ENCODE measurements at places on chromosomes 3 and 15.

GRCh38 chr3:54957711-54958110 lies 29.9 kb upstream of the LRTM1 start:
- no peak for DNase-seq

- DNase-seq: no peak
Measured at GRCh38 chr3:128170866-128171516, 17.7 kb downstream of the EEFSEC start.

DNA sequence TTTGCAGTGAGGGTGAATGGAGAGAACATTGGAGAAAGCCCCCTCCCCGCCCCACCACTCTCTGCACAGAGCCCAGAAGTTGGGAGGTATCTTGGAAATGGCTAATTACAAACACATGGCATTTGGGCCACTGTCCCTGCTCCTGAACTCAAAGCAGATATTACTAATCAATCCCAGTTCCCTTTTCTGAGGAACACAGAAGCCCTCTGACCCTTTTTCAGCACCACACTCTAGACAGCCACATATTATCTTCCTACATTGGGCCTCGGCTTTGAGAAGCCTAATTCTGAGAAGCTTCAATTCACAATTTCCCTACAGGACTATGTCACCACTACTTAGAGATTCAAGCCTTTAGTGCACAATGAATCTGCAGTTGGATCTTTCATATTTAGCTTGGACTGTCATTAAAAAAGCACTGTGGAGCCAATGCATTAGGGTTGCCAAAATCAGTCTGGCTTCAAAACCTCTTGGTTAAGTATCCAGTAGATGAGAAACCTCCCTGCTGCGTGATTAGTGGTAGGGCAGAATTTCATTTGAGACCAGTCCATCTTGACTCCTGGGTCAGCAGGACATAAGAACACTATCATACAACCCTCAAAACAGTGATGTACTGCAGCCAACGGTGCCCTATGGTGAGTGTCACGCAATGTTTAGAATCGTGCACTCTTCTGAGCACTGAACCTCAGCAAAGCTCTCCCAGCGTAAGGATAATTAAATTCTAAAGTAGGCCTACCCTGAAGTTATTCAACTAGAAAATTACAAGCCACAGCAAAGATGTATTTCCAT lies 26.1 kb downstream of the MGLL start:
- DNase-seq: no peak

GRCh38 chr3:171821044-171821443 lies 10.8 kb upstream of the PLD1 start:
- no peak for DNase-seq

GRCh38 chr3:76561494-76562236 lies 478.2 kb upstream of the ROBO2 start:
- no peak for DNase-seq

DNA sequence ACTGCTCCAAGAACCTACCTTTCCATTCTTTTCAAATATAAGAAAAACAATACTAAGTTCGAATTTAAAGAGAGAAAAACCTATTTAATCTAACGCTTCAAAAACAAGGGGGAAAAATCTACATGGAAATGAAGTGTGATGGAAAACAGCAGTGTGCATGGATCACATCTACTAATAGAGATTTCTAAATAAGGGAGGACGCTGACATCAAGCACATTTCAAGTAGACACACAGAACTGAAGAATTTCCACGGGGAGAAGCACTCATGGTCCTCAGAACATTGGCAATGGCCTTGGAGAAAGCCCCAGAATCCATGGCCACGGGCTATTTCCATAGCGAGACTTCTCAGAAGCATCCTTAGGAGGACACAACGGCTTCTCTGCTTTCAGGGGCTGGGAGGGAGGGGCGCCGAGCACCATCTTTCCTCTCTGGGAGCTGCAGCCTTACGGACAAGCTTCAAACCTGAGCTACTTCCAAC lies 1.0 kb downstream of the TASOR start:
- DNase-seq: no peak

DNA sequence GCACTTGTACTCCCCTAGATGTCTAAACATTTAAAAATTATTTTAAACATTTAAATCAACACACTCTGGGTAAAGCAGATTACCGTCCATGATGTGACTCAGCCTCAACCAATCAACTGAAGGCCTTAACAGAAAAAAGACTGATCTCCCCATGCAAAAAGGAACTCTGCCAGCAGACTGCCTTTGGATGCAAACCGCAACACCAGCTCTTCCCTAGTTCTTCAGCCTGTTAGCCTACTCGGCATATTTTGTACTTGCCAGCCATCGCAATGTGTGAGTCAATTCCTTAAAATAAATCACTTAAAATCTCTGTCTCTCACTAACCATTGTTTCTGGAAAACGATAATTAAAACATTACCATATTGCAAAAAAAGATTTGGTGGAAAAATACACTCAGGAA lies 375.9 kb downstream of the RSL24D1 start:
- no peak for DNase-seq

DNA sequence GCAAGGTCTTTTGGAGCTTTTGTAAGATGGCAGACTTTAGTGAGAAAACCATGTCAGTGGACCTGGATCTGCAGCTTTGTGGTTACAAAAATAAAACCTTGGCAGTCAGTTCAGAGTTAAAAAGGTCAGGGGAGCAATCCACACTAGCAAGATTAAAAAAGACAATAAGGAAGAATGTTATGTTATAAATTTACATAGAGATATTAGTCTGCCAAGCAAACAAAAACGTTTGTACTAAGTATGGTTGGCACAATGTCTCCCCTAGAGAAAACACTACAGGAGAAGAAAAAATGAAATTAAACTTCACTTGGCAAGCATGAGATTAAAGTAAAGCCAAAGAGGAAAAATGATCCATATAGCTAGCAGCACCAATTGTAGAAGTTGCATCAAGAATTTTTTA lies 205.0 kb downstream of the LSAMP start:
- DNase-seq: no peak

- no peak for DNase-seq
Measured at GRCh38 chr3:179961703-179962078, 75.0 kb downstream of the PEX5L start.

GRCh38 chr15:65638681-65639089 lies 16.9 kb downstream of the SLC24A1 start:
- peak; percentile 1 for DNase-seq

DNA sequence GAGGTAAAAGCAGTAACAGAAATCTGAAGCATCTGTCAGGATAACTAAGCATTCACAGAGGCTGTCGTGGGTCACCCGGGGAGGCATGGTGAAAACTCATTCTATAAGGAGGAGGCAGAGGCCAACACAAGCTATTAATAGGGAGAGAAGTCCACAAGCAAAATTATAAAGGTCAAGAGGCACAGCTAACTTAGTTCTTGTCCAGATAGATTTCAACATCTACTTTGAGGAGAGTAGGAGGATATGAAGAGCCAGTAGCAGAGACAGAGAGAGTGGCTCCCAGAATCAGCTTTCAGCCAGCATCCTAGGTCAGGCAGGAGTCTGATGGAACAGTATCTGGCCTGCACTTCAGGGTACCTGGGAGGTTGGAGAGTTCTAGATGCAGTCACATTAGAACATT lies 95.3 kb downstream of the STAC start:
- DNase-seq: no peak

DNA sequence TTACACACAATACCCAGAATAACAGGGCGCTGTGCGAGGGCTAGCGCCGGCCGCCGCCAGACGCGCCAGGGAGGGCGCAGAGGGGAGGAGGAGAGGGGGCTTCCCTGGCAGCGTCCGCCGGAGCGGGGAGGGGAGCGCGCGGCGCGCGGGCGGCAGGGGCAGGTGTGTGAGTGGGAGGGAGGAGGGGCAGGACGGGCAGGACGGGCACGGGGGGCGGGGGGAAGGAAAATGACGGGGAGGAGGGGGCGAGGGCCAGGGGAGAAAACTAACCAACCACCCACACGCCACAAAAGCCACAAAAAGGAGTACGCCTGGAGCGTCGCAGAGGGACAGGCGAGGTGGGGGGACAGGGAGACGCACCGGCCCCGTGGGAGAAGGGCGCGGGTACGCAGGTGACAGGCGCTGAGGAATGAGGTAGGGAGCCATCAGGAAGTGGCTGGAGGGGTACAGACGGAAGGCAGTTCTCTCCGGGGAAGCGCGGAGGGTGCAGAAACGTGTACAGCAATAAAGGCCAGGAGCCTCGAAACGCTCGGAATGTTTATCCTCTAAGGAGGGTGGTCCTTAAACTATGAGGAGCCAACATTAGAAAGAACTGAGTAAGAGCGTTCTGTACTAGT lies 610 bp upstream of the SATB1 start:
- DNase-seq: peak; percentile 61

DNA sequence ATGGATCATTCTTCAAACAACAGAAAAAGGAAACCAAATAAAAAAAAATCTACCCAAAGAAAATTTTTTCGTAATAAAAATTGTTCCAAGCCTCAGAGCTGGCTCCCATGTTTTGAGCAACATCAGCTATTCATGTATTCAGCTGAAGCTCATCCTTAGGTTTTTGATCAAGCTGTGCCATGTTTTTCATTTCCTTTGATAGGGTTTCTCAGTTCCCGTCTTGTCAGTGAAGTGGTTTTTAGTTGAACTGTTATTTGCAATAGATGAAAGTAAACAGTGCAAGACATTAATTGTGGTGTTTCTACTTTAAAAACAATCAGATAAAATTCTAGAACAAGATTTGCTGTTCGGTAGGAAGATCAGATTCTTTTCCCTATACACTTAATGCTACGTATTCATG lies 55.4 kb upstream of the SPTSSB start:
- DNase-seq: no peak

GRCh38 chr3:120489421-120489820 lies 38.6 kb upstream of the FSTL1 start:
- DNase-seq: no peak

- DNase-seq: no peak
Measured at GRCh38 chr3:107150675-107151074, 226.6 kb upstream of the CCDC54 start.

DNA sequence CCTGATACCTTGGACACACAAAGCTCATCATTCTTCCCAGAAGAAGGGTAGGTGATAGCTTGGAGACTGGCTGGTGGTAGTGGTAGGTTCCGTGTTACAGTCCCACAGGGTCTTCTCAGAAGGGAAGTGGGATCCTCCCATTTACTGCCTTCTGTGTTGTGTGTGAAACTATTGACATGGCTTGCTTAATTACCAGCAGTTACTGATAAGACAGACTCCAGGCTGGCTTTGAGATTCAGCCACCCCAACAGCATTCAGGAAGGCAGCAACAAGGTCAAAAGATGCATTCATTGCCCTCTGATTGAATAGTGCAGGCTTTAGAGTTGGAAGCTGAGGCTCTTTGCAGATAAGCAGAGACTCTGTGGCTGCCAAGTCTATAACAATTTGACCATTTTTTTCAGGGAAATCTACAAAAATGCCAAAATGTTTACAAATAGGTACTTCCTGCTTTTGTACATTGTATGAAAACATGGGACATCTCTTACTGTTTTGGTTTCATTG lies 7.7 kb downstream of the ARNT2 start:
- no peak for DNase-seq

DNA sequence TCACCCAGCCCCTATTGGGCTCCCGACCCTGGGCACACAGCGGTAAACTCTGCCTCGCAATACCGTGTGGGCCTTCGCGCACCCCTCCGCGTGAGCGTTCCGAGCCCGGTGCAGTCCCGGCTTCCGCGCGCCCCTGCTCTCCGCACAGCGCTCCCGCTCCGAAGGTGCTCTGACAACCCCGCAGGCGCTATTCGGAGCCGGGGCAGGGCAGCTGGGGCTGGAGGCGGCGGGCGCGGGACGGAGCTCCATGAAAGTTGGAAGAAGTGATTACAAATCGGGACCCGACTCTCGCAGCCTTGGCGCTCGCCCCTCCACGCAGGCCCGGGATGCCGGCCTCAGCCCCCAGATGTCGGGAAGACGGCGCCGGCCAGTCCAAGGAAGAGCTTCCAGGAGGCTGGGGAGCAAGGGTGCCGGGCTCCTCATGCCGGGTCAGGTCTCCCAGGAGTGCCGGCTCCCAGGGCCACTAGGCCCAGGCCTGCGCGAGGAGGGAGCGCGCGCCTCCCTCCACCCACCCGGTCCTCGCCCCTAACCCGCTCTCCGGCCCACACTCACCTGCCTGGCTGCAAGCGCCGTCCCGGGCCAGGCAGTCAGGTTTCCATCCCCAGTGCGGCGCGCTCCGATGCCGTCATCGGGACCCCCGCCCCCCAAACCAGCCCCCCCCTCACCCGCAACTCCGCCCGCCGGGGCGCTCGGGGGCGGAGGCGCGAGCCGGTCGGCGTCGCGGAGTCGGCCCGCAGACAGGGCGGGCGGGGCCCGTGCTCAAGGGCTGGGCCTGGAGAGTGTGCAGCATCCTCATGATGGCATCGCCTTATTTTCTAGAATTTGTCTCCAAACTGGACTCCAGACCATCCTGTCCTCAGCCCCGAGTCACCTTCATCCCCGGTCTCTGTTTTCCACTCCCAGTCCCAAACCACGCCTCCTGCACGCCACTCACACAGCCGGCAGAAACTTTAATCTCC lies at the start of gene KIF7:
KIF7 (minus strand) TSS at position 621 of the 959 bp plus-strand sequence. CDS start 2,537 bp downstream, outside the sequence.
- no peak for DNase-seq

DNA sequence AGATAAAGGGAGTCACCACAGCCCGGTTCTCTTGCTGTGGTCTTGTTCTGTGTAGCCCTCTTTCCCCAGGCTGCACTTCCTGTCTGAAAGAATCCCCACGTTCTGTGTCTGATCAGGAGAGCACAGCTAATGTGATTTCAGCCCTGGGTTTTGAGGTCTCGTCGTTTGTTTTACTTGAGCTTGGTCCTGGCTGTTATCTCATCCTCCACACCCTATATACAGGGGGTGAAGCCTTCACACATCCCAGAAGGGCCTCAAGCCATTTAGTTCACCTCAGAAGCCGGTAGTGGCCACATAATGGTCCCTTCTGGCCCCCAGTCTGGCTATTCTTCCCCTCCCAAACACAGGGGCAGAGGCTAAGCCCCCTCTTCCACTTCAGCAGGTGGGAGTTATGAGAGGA lies 115.6 kb downstream of the PDE8A start:
- DNase-seq: no peak

DNA sequence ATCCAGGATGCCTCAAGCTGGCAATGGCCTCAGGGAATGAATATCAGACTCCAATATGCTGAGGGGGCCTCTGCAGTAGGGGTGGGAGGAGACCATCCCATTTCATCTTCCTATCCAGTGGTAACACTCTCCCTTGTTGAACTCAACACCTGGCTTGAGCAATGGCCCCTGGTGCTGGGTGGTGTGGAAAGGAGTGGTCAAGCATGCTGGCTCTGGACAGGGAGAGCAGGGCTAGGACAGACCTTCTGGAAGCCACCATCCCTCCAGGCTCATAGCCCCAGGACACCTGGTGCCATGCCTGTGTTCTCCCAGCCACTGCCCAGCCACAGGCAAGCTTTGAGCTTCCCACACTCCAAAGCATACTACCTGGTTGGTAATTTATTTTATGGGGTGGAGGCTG lies 9.6 kb downstream of the DNAH1 start:
- DNase-seq: no peak

DNA sequence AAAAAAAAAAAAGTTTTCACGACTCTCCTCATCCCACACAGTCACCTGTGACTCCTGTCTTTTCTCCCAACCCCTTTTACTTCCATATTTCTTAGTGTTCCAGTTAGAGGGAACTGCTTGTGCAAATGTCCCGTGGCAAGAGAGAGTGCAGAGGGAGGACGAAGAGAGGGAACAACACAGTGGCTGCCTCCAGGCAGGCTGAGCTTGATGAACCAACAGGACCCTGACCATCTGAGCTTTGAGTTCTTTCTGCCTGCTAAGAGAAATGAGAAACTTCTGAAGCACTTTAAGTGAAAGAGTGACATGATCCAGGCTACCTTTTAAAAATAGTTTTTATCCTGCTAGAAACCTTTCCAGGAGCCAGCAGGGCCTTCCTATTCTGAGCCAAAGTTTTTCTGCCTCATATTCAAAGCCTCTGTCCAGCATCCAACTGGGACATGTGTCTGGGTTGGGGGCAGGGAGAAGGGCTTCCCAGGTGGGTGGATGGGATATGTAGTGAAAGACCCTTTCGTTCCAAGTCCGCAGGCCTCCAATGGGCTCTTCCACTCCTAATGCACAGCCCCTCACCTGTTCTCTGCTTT lies 239.9 kb downstream of the OPA1 start:
- DNase-seq: no peak

Measured in stimulated activated CD8-positive, alpha-beta memory T cell treated with anti-CD3 and anti-CD28 coated beads, Interleukin-2, amount 100 ng/mL, for 1 hour (primary cell).